ENCODE measurements at places on chromosomes 6 and 20. TPM values are rescaled to one million over a fixed set of nuclear protein-coding genes. Genes with fewer than 3 reads are reported as not detected.

Gene RREB1
- 11.0 TPM for total RNA-seq

Gene PSMB9
- total RNA-seq, result 14.0 TPM

Gene THEMIS
- not detected for total RNA-seq

Gene CD164
- total RNA-seq, result 105 TPM

Data from A549 treated with AZD2906 at 1 μM for 4 hours (cell line).